ENCODE measurements at places on chromosomes 5 and 9.

GRCh38 chr5:94751460-94751859, 133.0 kb downstream of the SLF1 start:
- no peak for DNase-seq

DNA sequence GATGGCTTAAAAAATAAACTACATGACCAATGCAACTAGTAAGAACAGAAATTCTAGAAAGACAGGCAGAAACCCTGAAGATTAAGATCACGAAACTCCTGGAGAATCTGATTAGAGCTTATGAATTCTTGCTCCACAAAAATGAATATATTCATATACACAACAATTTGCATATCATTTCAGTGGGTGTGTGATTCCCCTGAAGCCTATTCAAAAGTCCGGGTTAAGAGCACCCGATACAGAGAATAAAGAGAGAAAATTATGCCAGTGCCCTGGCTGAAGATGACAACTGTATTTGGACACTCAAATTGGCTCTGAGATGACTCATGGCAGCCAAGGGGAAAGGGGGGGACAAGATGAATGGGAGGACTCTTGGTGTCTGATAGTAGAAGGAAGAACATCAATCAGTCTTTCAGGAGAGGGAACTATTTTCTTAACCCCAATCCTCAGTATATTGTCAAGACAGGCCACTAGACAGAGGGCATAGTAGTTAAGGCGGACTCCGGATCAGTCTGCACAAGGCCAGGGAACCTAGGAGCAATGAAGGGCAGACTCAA, 6.0 kb downstream of the TMOD1 start:
- no peak for DNase-seq

- no peak for DNase-seq
Observed at GRCh38 chr9:122797316-122798063, 2.4 kb upstream of the OR1K1 start.

DNA sequence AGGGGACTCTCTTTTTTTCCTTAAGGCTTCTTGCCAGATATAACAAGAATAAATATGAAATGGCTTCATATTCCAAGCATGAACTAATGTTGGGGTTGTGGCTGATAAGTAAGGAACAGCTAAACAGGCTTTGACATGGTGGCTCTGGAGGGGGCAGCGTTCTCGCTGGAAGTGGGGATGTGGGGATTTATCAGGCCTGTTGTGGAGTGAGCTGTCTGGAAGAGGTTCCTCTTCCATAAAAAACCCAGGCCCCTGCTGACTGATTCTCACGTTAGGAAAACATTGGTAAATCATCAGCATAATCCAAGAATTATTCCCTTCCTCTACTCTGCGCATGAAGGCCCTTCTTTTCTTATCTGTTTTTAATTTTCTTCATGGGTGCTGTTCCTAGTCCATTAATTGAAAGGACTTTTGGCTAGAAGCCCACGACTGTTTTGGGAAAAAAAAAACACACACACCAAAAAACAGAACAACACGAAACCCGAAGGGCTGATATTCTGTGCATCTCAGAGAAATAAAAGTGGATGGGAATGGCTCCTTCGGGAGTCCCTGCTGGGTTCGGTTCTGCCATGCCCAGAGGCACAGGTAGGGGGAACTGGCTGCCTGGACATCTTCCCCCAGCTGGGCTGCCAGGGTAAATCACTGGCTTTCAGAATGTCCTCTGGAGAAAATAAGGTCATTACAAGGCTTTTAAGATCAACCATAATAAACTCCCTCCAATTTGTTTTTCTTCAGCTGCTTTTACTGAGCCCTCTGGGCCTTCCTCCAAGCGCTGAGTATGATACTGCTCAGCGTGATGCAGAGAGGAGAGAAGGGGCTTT, 297.0 kb downstream of the SLIT3 start:
- DNase-seq: peak; percentile 28

- no peak for DNase-seq
Observed at GRCh38 chr5:161165998-161166660, 314.1 kb upstream of the ATP10B start.

GRCh38 chr9:27125030-27125429, 16.0 kb downstream of the TEK start:
- DNase-seq: peak; percentile 11

DNA sequence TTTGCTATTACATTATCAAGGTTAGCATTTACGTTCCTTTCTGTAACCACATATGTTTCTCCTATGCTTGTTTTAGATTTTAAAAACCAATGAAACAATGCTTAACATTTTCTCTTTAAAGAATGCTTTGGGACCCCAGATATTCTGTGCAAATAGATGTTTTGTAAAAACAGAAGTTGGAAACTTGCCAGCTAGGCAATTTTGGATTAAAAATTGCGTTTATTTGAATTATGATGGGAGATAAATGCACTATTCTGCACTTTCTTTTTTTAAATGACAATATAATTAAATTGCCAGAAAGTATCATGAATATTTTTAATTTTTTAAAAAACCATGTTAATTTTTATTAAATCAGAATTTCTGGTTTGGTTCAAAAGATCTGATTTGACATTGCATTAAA, 81.6 kb downstream of the MACIR start:
- DNase-seq: no peak

GRCh38 chr5:71533615-71534014, 53.5 kb upstream of the MCCC2 start:
- no peak for DNase-seq

GRCh38 chr5:133753856-133754255, 141.5 kb upstream of the FSTL4 start:
- no peak for DNase-seq

DNA sequence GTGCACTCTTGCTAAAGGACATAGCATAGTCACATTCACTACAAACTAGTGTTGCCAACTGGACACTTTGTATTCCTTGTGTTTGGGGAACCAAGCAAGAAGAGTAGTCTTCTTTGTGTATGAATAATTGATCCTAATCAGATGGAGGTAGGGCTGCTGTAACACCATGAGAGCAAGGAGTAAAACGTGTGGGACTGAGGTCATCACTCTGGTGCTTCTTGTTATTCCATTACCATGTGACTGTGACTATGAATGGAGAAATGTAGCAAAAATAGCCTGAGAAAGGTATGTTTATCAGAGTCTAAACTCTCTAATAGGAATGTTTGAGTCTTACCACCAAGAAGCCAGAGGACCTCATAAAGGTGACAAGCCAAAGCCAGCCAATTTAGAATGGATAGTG, 966.9 kb downstream of the TAF11L14 start:
- no peak for DNase-seq

GRCh38 chr9:96126321-96126881, 175.6 kb downstream of the HSD17B3 start:
- no peak for DNase-seq

DNA sequence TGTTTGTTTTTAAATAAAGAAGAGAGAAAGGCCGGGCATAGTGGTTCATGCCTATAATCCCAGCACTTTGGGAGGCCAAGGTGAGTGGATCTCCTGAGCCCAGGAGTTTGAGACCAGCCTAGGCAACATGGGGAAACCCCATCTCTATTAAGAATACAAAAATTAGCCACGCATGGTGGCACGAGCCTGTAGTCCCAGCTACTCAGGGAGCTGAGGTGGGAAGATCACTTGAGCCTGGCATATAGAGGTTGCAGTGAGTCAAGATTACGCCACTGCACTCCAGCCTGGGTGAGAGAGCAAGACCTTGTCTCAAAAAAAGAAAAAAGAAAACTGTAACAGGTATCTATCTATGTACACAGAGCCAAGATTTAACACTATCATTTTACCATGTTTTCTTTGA, 34.2 kb upstream of the CDC42SE2 start:
- DNase-seq: no peak

GRCh38 chr9:113692256-113692655, 183.9 kb upstream of the ZNF618 start:
- DNase-seq: no peak

DNA sequence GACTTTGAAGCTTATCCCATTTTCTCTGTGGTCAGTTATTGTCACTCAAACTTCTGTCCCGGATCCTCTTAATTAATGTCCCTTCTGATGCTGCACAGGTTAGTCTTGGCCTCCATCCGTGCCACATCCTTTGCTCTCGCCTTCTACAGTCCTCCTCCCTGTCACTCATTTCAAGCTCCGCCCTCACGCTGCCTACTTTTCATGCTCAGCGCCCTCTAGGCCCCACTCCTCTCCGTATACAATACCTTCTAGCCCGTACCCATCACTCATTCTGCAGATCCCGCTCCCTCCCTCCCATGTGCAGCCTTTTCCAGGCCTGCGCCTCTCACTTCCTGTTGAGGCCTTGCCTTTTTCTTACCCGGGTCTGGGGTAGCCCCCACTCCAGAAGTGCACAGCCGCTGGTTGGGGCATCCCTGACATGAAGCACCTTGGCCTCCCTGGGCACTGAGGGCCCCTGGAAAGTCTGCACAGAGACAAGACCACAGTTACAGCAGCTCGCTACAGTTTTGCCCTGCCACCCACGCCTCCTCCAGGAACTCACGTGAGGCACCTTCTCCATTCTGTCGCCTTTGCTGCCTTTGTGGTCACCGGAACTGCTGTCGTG, 88.5 kb upstream of the SLC25A48 start:
- DNase-seq: no peak

DNA sequence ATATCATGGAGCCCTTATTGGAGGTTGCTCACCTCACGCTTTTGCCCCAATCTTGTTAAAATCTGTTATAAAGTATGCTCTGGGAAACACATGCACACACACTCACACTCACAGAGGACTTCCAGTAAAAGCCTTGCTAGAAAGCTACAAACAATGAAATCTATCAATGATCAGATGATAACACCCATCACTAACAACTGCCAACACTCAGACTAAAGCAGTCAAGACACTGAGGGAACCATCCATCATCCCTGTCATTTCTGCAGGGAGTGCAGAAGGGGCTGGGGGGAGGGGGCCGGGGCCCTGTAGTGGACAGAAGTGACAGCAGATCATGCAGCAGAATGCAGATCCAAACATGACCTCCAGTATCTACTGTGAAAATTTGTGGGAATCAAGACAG, 179.1 kb downstream of the AOPEP start:
- DNase-seq: no peak

DNA sequence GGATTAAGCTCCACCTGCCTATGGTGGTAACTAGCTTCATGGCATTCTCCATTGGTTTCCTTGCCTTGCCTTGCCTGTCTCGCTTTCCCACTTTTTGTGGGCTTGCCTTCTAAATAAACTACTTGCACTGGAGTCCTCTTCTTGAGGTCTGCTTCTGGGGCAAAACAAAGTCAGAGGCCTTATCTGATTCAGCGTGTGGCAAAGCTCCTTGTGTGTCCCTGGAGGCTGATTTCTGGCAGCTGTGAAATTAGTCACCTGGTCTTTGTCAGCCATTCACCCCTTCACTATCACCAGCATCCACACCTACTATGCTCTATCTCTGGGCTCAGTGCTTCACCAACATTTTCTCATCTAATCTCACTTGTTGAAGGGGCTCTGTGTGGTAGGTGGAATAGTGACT, 176.2 kb downstream of the SEC61B start:
- no peak for DNase-seq

DNA sequence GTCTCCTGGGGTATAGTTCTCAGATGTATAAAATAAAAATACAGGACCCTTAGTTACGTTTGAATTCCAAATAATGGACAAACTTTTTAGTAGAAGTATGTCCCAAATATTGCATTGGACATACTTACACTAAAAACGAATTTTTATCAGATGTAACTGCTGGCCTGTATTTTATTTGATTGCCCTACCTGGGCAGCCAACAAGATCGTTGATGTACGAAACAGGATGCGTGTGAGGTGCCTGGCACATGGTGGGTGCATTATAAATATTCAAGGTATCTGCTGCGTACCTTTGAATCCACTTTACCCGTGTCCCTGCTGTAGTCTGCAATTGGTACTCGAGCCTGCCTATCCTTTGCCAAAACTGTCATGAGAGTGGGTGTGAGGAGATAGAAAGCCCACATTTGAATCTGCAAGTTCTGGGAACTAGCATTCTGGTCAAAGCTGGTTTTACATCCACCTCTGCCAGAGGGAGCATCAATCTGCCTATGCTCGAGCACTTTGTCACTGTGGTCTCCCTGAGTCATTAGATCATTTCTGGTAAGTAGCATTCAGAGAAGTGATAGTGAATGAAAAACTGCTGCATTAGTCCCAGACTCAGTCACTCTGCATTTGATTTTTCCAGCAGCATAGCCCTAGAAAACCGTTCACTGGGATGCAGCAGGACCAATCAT, 133.7 kb upstream of the IQGAP2 start:
- no peak for DNase-seq

- DNase-seq: no peak
Observed at GRCh38 chr9:20125727-20126126, 336.9 kb upstream of the SLC24A2 start.

DNA sequence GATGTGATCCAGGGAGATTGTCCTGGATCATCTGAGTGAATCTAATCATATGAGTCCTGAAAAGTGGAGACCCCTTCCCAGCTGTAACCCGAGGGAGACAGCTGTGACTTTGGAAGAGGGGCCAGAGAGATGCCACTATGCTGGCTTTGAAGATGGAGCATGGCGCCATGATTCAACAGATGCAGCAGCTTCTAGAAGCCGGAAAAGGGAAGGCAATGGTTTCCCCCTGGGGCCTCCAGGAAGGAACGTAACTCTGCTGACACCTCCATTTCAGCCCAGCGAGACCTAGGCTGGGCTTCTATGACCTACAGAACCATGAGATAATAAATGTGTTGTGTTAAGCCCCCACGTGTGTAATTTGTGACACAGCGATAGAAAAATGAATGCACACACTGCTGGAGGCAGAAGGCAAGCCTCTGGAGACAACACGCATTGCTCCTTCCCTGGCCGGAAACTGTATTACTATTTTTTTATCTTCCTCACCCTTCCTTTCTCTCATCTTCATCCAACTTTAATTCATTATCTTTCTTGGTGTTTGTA, 16.6 kb upstream of the SARDH start:
- DNase-seq: no peak

GRCh38 chr9:34690983-34691935, at the start of gene CCL19:
Gene CCL19 (minus strand): TSS chr9:34691276. CDS start chr9:34691139, 137 bp downstream.
- no peak for DNase-seq

DNA sequence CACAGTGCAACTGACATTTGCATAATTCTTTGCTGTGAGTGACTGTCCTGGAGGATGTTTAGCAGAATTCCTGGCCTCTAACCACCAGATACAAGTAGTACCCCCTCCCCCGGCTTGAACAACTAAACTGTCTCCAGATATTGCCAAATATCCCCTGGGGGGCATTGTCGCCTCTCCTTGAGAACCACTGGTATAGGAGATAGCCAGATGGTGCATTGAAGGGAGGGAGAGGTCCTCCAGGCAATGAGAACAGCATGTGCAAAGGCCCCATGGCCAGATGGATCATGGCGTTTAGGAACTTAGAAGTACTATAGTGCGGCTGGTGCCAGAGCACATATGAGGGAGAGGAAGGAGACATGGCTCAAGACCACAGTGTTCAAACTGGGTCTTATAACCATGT, 18.9 kb upstream of the ORM1 start:
- no peak for DNase-seq

DNA sequence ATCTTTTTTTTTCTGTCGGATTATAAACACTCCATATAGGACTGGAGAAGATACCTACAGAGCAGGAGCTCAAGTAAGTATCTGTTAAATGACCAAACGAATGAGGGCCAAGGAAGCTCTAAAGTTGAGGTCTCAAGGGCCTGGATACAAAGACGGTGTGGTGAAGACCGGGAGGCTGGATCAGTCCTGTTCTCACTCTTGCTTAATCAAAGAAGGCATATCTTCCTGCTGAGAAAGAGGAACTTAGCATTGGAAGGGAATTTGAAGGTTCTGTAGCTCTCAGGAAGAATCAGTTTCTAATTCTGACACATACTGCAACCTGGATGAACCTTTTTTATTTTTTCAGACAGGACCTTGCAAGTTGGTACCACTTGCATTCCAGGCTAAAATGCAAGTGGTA, 28.3 kb upstream of the PAX5 start:
- no peak for DNase-seq

- DNase-seq: peak; percentile 17
Observed at GRCh38 chr9:87498046-87498810, 561 bp downstream of the DAPK1 start.

GRCh38 chr9:99056886-99057664, 47.8 kb upstream of the TGFBR1 start:
- no peak for DNase-seq
